Memory B cell (primary cell): ENCODE measurements at places on chromosomes 5 and 9.

- no peak overlapping the region for H3K27ac ChIP-seq
- peaks cover 1% of the 10 kb centered on the region for H3K36me3 ChIP-seq
- no peak for DNase-seq
- peaks cover 4% of the 10 kb centered on the region for H3K4me1 ChIP-seq
- peak overlapping the region; percentile 0 for H3K4me3 ChIP-seq
- H3K27me3 ChIP-seq: peaks cover 3% of the 10 kb centered on the region
Measured at GRCh38 chr9:72292256-72292682, 72.7 kb downstream of the ZFAND5 start.

GRCh38 chr9:131969469-131969989 lies 110.1 kb downstream of the MED27 start:
- DNase-seq: no peak
- H3K27me3 ChIP-seq: no peaks in the 10 kb centered on the region
- H3K4me3 ChIP-seq: no peak overlapping the region
- peaks cover 10% of the 10 kb centered on the region for H3K36me3 ChIP-seq
- H3K27ac ChIP-seq: peak overlapping the region; percentile 54

GRCh38 chr5:116772152-116772501 lies 197.5 kb upstream of the SEMA6A start:
- DNase-seq: no peak
- no peak overlapping the region for H3K4me3 ChIP-seq
- no peaks in the 10 kb centered on the region for H3K36me3 ChIP-seq

- H3K4me1 ChIP-seq: no peaks in the 10 kb centered on the region
- DNase-seq: no peak
- no peak overlapping the region for H3K4me3 ChIP-seq
- H3K27me3 ChIP-seq: no peaks in the 10 kb centered on the region
Measured at GRCh38 chr5:83434946-83435345, 36.6 kb upstream of the VCAN start.

DNA sequence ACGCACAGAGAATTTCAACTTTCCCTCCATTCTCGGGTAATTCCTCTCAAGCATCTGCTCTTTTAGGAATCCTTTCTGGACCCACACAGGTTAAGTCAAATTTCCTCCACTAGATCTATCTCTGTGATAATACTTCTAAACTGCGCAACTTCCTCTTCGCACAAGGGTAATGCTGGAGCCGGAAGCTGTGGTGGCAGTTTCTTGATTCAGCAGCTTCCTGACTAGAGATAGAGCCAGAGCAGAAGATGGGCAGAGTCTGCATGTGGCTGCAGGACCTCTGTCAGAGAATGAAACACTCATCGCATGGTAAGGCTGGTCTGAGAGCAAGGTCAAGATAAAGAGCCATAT lies 11.1 kb upstream of the CDC42SE2 start:
- peaks cover 44% of the 10 kb centered on the region for H3K4me1 ChIP-seq
- peaks cover 6% of the 10 kb centered on the region for H3K36me3 ChIP-seq
- H3K27me3 ChIP-seq: no peaks in the 10 kb centered on the region

- no peak overlapping the region for H3K4me3 ChIP-seq
- DNase-seq: no peak
- no peak overlapping the region for H3K27ac ChIP-seq
- H3K27me3 ChIP-seq: no peaks in the 10 kb centered on the region
Measured at GRCh38 chr5:120684749-120685415, 220.8 kb downstream of the PRR16 start.

DNA sequence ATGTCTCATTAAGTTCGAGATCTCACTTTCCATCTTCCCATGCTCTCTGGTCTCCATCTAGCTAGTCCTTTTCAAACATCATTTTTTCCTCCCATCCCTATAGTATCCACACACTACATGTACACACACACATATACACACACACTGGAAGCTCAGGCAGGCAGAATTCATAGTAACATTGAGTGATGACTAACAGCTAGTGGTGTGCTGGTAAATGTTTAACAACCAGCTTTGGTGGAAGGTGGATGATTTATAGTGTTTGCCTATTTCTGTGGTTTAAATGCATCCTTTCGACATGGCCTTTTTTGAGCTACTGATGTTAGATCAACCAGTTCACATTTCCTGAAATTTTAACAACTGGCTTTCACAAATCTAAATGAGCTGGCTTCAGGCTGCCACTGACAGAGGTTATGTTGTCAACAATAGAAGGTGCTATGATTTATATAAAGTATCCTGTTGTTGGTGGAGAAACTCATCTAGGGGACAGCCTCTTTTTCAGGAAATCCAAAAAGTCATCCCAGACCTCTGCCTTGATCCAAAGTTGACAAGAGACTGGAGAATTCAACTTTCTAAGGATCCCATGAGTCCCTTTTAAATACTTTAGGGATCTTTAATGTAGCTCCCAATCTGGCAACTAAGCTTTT lies 117.8 kb downstream of the CCDC192 start:
- H3K4me1 ChIP-seq: no peaks in the 10 kb centered on the region
- no peak for DNase-seq
- H3K27me3 ChIP-seq: peaks cover 3% of the 10 kb centered on the region
- H3K27ac ChIP-seq: no peak overlapping the region
- no peak overlapping the region for H3K4me3 ChIP-seq
- H3K36me3 ChIP-seq: no peaks in the 10 kb centered on the region

DNA sequence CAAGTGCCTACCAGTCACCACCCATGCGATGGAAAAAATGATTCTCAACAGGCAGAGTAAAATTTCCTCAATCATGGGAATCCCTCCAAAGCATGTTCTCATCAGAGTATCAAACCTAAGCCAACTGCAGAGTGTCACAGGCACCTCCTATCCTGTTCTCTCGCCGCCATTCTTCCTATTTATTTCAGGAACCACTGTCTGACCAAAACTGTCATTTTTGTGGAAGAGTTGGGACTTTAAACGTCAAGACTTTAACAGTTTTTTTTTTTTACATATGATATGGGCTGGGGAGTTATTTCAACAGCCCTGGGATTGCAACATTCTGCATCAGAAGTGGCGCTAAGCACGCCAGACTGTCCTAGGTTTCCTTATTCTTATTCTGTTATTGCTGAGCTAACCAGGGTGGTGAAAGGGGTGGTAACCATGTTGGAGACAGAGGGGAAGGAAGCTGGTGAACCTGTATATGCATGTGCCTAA lies 29.5 kb downstream of the PFDN1 start:
- no peak overlapping the region for H3K27ac ChIP-seq
- peaks cover 8% of the 10 kb centered on the region for H3K4me1 ChIP-seq
- H3K27me3 ChIP-seq: no peaks in the 10 kb centered on the region

DNA sequence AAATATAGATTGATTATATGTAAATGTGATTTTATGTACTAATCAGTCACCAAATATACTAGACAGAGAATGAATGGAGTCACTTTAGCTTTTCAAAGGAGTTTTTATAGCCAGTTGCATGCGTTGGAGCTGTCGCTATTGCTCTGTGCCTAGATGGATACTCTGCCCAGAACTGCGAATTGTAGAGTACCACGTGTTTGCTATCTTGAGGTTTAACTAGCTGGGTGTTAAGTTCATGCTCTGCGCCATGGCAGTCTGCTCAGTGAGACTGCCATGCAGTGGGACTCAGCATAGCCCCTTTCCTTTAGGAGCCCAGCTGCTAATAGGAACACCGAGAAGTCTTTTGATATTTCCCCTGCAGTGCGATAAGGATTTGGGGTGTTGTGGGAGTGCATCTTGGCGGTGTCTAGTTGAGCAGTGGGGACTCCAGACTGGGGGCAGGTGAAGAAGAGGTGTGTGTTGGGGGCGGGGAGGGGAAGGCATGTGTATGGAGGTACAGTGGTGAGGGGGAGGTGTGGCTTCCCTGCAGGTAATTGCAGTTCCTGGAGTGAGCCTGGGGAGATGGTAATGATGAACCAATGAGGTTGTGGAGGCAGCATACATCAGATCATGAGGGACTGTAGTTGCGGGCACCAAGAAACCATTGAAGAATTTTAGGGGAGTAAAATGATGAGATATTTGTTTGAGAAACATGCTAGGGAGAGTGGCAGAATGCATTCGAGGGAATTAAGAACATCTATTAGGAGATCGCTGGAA lies 118.9 kb downstream of the TRIO start:
- no peaks in the 10 kb centered on the region for H3K36me3 ChIP-seq
- DNase-seq: no peak
- H3K4me1 ChIP-seq: peaks cover 51% of the 10 kb centered on the region
- H3K27me3 ChIP-seq: no peaks in the 10 kb centered on the region

- peaks cover 11% of the 10 kb centered on the region for H3K36me3 ChIP-seq
- H3K27me3 ChIP-seq: no peaks in the 10 kb centered on the region
- no peak overlapping the region for H3K27ac ChIP-seq
- no peaks in the 10 kb centered on the region for H3K4me1 ChIP-seq
- no peak overlapping the region for H3K4me3 ChIP-seq
Measured at GRCh38 chr5:142151436-142152383, 43.1 kb downstream of the NDFIP1 start.

DNA sequence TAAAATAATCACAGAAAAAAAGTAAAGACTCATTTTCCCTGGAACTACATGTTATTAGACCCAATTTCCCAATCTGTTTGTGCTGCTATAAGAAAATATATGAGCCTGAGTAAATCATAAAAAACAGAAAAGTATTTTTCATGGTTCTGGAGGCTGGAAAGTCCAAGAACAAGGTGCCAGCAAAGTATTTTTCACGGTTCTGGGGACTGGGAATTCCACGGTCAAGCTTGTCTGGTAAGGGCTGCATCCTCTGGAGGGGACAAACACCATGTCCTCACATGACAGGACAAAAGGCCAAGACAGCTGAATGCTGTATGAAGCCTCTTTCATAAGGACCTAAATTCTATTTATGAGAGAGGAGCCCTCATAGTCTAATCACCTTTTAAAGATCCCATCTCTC lies 172.3 kb downstream of the PLPPR1 start:
- H3K4me3 ChIP-seq: no peak overlapping the region
- no peak overlapping the region for H3K27ac ChIP-seq
- no peaks in the 10 kb centered on the region for H3K36me3 ChIP-seq
- H3K27me3 ChIP-seq: no peaks in the 10 kb centered on the region
- DNase-seq: no peak
- H3K4me1 ChIP-seq: no peaks in the 10 kb centered on the region

- H3K4me3 ChIP-seq: no peak overlapping the region
- no peak overlapping the region for H3K27ac ChIP-seq
- DNase-seq: no peak
- H3K4me1 ChIP-seq: peaks cover 5% of the 10 kb centered on the region
- no peaks in the 10 kb centered on the region for H3K36me3 ChIP-seq
Measured at GRCh38 chr9:27601396-27601795, 28.1 kb upstream of the C9orf72 start.

DNA sequence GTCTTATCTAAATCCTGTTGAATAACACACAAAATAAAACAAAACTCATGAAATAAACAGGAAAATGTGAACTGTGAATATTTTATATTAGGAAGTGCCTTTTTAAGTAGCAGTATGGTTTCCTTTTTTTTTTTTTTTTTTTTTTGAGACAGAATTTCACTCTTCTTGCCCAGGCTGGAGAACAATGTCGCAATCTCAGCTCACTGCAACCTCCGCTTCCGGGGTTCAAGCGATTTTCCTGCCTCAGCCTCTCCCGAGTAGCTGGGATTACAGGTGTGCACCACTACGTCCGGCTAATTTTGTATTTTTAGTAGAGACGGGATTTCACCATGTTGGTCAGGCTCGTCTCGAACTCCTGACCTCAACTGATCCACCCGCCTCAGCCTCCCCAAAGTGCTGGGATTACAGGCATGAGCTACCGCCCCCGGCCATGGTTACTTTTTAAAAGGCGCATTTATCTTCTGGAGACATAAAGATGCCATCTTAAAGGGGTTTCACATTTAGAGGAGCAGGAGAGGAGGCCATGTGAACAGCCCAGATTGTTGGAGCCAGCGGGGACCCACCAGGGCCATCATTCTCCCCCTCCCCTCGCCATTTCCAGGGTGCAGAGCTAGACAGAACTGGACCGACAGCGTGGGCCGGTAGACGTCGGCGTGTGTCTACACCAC lies 64.1 kb downstream of the ROR2 start:
- no peak for DNase-seq
- no peaks in the 10 kb centered on the region for H3K36me3 ChIP-seq
- no peak overlapping the region for H3K4me3 ChIP-seq
- H3K27ac ChIP-seq: no peak overlapping the region

- H3K27ac ChIP-seq: no peak overlapping the region
- no peak for DNase-seq
- no peaks in the 10 kb centered on the region for H3K27me3 ChIP-seq
- H3K36me3 ChIP-seq: peaks cover 42% of the 10 kb centered on the region
- no peak overlapping the region for H3K4me3 ChIP-seq
- H3K4me1 ChIP-seq: no peaks in the 10 kb centered on the region
Measured at GRCh38 chr5:94661086-94661485, 42.6 kb downstream of the SLF1 start.

DNA sequence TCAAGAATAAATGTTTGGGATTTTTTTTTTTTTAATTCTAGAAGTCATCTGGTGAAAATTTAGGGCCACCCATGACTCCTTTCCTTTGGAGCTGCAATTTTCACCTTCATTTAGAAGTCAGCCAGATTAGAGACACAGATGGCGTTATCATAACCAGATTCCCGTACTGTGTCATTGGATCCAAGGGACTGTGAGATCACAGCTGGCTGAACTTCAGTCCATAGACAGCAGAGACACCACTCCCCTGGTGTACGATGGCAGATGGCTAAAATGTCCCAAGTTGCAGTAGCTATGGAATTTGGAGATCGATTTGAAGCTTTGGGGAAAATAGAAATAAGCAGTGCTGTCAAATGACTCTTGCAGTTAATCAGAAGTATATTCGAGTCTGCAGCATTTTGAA lies 216.3 kb downstream of the RFK start:
- no peaks in the 10 kb centered on the region for H3K4me1 ChIP-seq
- no peak for DNase-seq
- no peak overlapping the region for H3K4me3 ChIP-seq
- H3K36me3 ChIP-seq: no peaks in the 10 kb centered on the region
- H3K27me3 ChIP-seq: no peaks in the 10 kb centered on the region

GRCh38 chr5:175809531-175810121 lies 61.8 kb upstream of the CPLX2 start:
- H3K27me3 ChIP-seq: peaks cover 20% of the 10 kb centered on the region
- no peak overlapping the region for H3K4me3 ChIP-seq
- no peak for DNase-seq
- no peak overlapping the region for H3K27ac ChIP-seq
- H3K36me3 ChIP-seq: no peaks in the 10 kb centered on the region

- H3K4me3 ChIP-seq: no peak overlapping the region
- H3K27ac ChIP-seq: no peak overlapping the region
- DNase-seq: no peak
- H3K27me3 ChIP-seq: no peaks in the 10 kb centered on the region
Measured at GRCh38 chr5:35430381-35431162, 187.1 kb upstream of the SPEF2 start.

- DNase-seq: no peak
- H3K4me1 ChIP-seq: peaks cover 9% of the 10 kb centered on the region
- no peak overlapping the region for H3K27ac ChIP-seq
- H3K4me3 ChIP-seq: no peak overlapping the region
Measured at GRCh38 chr9:122070728-122071515, 22.2 kb downstream of the TTLL11 start.

- H3K36me3 ChIP-seq: no peaks in the 10 kb centered on the region
- DNase-seq: no peak
- H3K27ac ChIP-seq: no peak overlapping the region
- no peaks in the 10 kb centered on the region for H3K4me1 ChIP-seq
- peaks cover 18% of the 10 kb centered on the region for H3K27me3 ChIP-seq
Measured at GRCh38 chr5:178387856-178388190, 155.2 kb upstream of the PHYKPL start.
